NCI-H1092 treated with DMSO at 0.1 percent for 48 hours (cell line): ENCODE measurements at places on chromosomes 12 and 14.

DNA sequence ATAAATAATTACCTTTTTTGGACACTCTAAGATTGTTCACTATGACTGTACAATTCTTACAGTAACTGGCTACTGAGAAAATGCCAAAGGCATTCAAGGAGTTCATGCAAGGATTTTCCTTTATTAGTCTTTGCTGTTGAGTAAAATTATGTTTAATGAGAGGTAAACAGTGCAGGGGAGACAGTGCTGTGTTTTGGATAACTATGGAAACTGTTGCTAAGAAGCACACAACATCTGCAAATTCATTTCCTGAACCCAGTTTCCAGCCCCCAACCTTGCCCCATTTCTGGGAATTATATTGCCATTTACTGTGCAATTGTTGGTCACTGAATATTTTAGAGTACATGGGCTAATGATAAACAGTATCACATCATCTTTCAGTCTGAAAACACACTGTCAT is 1005.8 kb downstream of the TRHDE start:
- no peak for DNase-seq

DNA sequence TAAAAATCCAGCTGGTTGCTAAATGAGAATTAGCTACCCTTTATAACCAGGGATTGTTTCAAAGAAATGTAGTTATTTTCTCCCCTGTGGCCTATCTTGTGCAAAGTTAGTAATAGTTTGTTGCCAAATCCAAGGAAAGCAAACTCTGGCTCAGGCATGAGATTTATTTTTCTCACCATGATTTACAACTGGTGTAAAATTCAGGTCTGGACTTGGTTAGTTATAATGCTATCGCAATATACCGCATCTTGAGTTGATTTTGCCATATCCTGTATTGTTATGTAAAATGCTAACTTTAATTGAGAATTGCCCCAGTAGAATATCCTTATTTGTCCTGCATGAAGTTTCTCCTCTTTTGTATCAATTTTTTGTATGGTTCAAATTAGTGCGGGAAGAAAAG is 135.5 kb downstream of the CRADD start:
- no peak for DNase-seq

DNA sequence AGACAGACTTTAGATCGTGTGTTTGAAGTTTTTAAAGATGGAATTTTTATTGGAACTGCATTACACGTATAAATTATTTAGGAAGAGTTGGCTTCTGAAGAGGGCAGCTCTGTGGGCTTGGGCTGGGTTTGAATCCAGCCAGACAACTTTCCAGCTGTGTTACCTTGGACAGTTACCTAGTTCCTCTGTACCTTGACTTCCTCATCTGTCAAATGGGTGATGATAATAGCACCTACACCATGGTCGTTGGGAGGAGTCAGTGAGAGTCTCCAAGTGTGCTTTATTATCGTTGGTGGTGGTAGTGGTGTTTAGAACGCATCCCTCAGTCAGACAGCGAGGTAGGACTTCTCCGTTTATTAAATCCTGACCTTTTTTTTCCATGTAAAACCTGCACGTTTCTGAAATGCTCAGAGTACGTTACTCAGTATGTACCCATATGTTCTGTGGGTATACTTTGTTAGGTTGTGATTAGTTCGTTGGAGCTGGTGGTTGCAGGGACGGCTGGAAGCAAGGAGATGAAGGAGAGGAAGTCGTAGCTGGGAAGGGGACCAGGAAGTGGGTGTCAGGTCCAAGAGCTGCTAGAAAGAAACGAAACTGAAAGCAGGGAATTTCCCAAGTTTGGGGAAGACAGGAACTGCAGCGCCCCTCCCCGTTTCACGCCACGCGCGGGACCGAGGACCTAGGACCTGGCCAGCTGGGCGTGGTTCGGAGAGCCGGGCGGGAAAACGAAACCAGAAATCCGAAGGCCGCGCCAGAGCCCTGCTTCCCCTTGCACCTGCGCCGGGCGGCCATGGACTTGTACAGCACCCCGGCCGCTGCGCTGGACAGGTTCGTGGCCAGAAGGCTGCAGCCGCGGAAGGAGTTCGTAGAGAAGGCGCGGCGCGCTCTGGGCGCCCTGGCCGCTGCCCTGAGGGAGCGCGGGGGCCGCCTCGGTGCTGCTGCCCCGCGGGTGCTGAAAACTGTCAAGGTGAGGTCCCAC is at the start of gene OAS3:
TSS of gene OAS3 (plus strand) at position 734 of the 979 bp plus-strand sequence. CDS start at position 791, 57 bp downstream.
- peak; percentile 75 for DNase-seq

DNA sequence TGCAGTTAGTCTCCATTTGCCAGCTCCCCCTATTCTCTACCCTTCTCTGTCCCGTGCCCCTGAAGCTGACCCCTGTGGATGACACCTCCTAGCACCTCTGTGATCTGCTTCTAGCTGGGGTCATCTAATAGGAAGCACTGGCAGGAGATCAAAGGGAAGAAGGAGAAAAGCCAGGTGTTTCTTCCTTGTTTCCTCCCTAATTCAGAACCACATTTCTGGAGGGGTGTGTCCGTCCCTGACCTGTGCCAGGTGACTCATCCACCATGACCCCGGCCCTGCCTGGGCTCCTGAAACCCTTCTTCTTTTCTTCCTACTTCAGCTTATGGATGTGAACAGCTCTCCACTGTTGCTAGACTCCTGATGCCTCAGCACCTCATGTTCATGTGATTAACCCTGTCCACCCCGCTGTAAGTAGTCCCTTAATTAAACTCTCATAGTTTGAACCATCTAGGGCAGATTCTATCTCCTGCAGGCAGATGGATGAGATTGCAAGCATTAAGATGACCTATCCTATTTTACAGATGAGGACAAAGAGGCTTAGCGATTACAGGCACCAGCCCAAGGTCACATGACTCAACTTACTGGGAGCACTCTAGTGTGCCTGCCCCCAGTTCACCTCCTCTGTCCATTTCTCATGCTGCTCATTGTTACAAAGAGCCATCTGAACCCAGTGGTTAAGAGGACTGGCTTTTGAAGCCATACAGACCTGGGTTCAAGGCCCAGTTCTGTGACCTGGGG is 770.5 kb downstream of the MED13L start:
- no peak for DNase-seq

GRCh38 chr12:17062267-17063036 is 456.5 kb upstream of the LMO3 start:
- peak; percentile 91 for DNase-seq

DNA sequence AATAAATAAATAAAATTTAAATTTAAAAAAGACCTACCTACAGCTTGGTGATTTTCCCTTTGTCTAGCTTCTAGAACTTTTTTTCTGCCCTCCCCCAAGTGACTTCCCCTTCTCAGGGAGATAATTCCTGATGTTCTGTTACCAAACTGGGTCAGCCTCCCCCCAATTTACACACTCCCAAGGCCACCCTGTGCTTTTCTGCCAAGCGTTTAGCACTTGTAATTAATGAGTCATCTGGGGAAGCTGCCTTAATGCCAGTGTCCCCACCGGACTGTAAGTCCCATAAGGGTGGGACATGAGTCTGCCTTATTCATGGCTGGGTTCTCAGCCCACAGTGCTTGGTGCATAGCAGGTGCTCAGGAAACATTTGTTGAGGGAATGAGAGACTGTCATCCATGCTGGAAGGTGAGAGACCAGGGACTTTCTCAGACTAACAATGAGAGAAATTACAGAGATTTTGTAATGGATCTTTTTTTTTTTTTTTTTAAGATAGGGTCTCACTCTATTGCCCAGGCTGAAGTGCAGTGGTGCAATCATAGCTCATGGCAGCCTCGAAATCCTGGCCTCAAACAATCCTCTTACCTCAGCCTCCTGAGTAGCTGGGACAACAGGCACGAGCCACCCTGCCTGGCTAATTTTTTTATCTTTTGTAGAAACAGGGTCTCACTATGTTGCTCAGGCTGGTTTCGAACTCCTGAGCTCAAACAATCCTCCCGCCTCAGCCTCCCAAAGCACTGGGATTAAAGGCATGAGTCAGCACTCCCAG is 106.8 kb downstream of the PHETA1 start:
- DNase-seq: no peak

GRCh38 chr12:27478949-27479348 is 32.4 kb downstream of the SMCO2 start:
- DNase-seq: no peak

GRCh38 chr14:99289394-99290189 is 17.6 kb upstream of the BCL11B start:
- DNase-seq: no peak

DNA sequence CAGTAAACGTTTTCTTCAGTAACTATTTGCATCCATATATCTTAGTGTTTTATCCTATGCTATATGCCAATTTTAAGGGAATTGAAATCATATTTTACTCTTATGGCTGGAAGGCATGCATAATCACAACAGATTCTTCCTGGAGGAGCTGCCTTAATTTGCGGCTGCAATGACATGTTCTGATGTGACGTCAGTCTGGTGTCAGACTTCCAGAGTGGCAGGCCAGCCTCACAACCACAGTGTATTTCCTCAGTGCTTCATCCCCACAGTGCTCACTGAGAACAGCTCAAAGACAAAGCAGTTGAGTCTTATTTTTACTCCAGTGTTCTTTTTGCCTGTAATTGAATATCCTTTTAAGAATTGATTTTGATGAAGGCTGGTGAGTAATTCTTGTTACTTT is 107.1 kb downstream of the PLEKHA5 start:
- DNase-seq: no peak

DNA sequence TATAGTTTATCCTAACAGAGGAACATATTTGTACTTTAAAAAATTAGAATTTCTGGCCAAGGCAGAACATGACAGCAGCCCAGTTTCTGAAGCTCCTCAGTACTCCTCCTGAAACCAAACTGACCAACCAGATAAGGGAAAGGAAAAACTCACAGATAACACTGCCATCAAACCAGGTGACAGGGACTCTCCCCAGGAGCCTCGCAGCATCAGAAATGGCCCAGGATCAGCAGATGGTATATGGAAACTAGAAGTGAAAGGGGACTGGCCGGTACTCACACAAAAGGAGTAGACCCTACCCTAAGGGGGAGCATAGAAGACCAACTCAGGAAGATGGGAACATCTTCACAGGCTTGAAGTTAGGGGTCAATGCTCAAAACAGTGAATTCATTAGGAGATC is 22.0 kb downstream of the GALC start:
- DNase-seq: no peak

DNA sequence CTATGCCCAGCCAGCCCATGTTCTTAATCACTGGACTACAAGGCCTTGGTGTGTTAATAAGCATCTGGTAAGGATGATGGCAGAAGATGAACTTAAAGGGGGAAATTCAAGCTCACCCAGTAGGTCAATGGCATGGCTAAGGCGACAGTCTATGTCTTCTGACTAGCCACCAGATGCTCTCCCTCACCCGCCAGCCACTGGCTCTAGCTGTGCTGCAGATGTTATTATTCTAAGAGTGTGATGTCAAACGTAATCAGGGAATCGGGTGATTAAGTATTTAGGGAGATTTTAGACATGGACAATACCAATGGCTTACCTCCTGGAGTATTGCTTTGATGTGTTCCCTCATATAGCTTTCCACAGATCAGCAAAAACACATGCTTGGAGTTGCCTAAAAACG is 39.2 kb upstream of the MAX start:
- no peak for DNase-seq

DNA sequence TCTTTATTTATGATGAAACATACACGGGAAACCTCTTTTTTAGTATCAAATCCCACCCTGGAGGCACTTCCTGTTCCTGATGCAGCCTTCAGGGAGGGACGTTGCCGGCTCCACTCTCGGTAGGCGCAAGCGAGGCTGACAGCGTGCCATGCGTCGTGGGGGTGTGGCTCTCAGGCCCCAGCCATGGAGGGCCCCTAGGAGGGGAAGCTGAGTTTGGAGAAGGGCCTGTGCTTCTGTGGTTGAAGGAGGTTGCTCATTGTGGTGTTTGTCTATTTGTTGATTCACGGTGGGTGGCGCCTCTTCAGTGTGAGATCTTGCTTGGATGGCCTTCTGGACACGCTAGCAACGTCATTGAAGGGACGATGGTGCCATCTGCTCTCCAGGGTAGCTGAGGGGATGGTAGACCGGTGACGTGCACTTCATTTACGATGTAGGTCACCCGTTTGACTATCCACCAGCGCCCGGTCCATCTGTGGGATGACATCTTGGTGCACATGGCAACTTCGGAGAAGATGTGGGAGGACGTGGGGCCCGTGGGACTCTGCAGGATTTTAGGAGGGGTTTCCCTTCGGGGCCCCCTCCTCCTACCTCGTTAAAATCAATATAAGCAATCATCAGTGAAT is 126.3 kb upstream of the RTL1 start:
- peak; percentile 45 for DNase-seq

- no peak for DNase-seq
Observed at GRCh38 chr14:31590206-31590605, 29.0 kb downstream of the NUBPL start.

DNA sequence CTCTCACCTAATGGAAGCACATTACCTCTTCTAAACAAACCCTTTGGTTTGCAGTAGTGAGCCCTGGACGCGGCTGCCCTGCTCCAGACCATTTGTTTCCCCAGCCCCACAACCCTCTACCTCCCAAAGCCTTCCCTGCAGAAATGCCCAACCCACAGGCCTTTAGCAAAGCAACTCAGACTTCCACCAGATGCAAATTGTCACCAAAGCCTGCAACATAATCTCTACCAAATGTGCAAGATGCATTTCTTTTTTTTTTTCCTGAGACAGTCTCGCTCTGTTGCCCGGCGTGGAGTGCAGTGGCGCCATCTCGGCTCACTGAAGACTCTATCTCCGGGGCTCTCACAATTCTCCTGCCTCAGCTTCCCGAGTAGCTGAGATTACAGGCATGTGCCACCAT is 56.2 kb downstream of the VWF start:
- DNase-seq: no peak

- DNase-seq: no peak
Observed at GRCh38 chr14:94089479-94089878, 8.4 kb downstream of the IFI27L1 start.

GRCh38 chr14:92646952-92647796 is 101.3 kb downstream of the LGMN start:
- DNase-seq: no peak

- DNase-seq: no peak
Observed at GRCh38 chr14:100535287-100536120, 51.7 kb downstream of the BEGAIN start.

DNA sequence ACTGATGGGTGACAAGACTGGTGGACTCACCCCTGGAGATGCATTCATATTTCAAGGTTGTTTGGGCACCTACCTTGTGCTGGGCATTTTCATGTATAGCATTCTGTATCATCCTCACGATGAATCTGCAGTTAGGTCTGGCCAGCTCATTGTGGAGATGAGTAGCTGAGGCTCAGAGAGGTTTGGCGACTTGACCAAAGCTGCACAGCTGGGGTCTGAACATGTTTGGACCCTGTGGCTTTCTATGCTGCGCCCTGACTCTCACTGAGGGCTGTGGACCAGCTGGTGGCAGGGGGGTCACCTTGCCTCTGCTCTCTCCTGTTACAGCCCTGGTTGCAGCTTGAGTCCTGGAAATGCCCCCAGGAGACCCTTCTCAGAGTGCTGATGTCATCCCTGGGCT is 24.9 kb upstream of the CCDC63 start:
- no peak for DNase-seq

DNA sequence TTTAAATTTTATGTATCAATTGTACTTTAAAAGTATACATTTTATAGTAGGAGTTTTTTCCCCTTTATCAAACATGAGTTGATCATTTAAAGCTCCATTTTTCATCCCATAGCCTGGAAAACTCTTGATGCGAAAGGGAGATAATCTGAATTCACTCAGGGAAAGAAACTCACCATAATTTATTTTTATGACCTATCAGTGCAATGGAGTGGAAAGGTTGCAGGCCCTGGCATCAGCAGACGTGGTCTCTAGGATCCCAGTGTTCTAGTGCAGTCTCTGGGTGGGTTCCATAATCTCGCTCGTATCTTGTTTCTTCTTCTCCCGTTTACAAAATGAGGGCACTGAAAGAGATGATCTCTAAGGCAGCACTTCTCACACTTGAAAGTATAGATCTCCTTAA is 85.0 kb downstream of the PTGER2 start:
- no peak for DNase-seq

- no peak for DNase-seq
Observed at GRCh38 chr12:6214633-6215032, 14.4 kb downstream of the CD9 start.

- DNase-seq: no peak
Observed at GRCh38 chr12:28268608-28269229, 78.5 kb downstream of the CCDC91 start.
